ENCODE measurements at places on chromosomes 7 and 10.

- no peak for DNase-seq
Measured at GRCh38 chr7:40876601-40877000, 741.8 kb downstream of the SUGCT start.

DNA sequence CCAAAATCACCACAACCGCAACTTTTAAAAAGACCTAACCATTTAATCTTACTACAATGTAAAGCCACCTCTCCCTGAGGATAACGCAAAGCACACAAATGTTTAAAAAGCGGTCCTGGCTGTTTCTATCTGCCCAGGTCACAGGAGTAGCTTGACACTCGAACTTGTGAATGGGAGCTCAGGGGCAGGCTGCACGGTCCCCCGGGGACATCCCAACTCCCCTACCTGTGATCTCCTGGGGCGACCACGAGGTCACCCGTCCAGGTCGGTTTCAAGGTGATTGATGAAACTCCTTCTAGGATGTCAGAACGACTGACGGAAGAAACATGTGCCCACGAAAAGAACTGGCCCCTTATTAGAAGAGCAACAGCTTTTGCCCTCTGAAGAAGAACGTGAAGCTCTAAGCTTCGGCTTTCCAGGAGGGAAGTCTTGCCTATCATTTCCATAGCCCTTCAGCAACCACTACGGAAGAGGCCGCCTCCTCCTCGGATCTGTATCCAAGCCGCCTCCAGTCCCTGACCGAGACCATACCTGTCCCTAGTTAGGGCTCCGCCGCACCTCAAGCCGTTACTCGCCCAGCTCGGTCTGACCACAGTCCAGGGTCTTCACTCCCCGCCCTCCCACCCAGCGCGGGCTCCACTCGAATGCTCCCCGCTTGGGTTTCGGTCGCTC, 459 bp downstream of the CYCS start:
- peak; percentile 16 for DNase-seq

GRCh38 chr10:106082865-106083264, 1081.6 kb downstream of the SORCS1 start:
- no peak for DNase-seq

GRCh38 chr10:27815261-27815660, 69.6 kb upstream of the MKX start:
- no peak for DNase-seq

- no peak for DNase-seq
Measured at GRCh38 chr7:55253188-55253587, 111.9 kb upstream of the LANCL2 start.

DNA sequence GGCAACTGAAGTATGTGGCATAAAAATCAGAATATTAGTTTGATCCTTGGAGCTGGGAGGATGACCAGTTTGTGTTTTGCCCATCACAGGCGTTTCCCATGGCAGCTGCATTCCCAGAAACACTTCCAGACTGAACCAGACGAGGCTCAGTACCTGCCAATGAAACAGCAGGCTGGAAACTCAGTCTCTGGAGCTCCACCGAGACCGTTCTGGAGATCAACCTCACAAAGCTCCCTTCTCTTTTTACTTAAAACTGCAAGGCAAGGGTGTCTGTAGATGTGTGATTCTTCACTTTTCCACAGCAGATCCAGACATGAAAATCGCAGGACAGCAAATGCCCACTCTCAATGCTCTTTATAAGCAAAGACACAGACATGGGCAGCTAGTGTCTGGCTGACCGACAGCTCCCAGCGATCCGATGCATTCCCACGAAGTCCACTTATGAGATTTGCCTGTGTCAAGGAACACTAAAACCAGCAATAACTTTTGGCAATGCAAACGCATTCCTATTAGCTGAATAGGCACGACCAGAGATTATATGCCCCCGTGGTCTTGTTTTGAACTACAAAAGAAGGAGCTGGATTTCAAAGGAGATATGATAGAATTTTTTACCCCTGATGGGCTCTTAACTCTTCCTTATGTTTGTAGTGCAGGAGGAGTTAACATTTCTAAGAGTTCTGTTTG, 72.6 kb downstream of the ADAM12 start:
- no peak for DNase-seq

DNA sequence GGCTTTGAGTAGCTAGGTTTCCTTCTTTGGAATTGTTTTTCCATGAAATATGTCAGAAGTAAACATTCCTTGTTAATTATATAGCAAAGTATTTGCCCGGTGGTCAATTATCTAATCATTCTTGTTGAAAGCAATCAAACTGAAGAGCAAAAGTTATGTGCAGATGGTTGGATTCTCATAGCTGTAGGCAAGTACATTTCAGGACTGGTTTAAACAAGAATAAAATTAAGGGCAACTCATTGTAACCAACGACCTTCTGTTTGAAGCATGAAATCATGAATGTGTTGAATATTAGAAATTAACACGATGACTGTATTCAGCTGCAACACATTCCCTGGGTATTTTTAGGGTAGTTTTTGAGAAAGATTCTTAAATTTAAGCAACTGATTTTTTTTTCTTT, 61.8 kb upstream of the NMT2 start:
- DNase-seq: no peak

GRCh38 chr7:33076737-33077136, 14.2 kb upstream of the NT5C3A start:
- DNase-seq: no peak

GRCh38 chr7:127346575-127347256, 45.8 kb downstream of the ZNF800 start:
- no peak for DNase-seq

Data from activated T-helper 1 cell treated with anti-CD3 and anti-CD28 coated beads, Interleukin-12 subunit alpha, Interleukin-12 subunit beta, Interleukin-2, Interleukin-4 antibody, amounts not matched to agents 30 ng/mL and 10 ng/mL and 1 ng/mL, durations not matched to agents 14 hours and 24 hours and 36 hours (primary cell).